ENCODE measurements at places on chromosomes 2 and 18.
A peak's percentile ranks its signal among the peaks of the same experiment; 100 is the strongest.

GRCh38 chr2:95056461-95057459 lies 31.3 kb downstream of the MAL start:
- no peak for DNase-seq

- DNase-seq = no peak
Measured at GRCh38 chr18:58612315-58613055, 16.4 kb downstream of the ALPK2 start.

- DNase-seq = no peak
Measured at GRCh38 chr18:34947711-34948125, 93.5 kb upstream of the MAPRE2 start.

GRCh38 chr2:159174759-159175158 lies 111.7 kb downstream of the WDSUB1 start:
- DNase-seq = no peak

GRCh38 chr2:65710779-65711295 lies 278.4 kb upstream of the SPRED2 start:
- no peak for DNase-seq

DNA sequence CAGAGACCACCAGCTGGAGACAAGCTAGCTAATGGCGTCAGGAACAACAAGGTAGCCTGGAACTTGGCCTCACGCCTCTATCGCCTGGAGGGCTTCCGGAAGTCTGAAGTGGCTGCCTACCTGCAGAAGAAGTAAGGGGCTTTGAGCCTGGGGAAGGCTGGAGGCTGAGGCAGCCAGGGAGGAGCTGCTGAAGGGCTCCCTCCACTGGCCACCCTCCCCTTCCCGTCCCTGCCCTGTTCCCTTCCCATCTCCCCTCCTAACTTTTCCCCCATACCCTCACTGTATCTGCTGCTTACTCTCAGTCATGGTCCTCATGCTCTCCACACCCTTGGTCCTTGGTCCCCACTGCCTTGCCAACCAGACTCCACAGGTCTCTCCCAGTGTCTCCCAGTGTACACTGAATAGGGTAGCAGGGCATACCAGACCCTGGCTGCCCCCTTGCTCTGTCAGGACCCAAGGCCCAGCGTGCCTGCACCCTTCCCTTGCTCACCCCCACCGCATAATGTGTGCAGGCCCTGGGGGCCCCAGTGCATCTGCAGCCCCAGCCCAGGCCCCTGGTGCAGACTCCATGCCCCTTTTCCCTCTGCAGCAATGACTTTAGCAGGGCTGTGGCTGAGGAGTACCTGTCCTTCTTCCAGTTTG lies 18.8 kb downstream of the PSD4 start:
- DNase-seq = no peak

- DNase-seq = no peak
Measured at GRCh38 chr2:231280846-231281245, 82.4 kb downstream of the ARMC9 start.

- no peak for DNase-seq
Measured at GRCh38 chr2:85468704-85469349, 50.3 kb downstream of the SH2D6 start.

- no peak for DNase-seq
Measured at GRCh38 chr2:238254095-238254723, 14.4 kb upstream of the HES6 start.

DNA sequence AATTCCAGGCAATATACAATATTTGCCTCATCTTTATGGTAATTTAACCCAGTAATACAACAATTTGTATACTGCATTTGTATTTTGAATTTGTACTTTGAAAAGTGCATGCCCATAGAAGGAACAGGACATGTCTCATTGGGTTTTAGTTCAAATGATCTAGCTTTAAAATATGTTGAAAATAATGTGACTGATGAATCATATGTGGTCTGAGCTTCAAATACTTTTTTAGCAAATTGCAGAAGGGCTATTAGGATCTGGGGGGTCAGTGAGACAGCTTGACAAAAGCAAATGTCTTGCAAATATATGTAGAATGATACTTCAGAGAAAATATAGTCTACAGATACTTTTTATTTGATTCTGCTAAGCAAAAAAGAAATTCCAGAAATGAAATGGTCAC lies 248.9 kb downstream of the DCC start:
- DNase-seq = no peak

DNA sequence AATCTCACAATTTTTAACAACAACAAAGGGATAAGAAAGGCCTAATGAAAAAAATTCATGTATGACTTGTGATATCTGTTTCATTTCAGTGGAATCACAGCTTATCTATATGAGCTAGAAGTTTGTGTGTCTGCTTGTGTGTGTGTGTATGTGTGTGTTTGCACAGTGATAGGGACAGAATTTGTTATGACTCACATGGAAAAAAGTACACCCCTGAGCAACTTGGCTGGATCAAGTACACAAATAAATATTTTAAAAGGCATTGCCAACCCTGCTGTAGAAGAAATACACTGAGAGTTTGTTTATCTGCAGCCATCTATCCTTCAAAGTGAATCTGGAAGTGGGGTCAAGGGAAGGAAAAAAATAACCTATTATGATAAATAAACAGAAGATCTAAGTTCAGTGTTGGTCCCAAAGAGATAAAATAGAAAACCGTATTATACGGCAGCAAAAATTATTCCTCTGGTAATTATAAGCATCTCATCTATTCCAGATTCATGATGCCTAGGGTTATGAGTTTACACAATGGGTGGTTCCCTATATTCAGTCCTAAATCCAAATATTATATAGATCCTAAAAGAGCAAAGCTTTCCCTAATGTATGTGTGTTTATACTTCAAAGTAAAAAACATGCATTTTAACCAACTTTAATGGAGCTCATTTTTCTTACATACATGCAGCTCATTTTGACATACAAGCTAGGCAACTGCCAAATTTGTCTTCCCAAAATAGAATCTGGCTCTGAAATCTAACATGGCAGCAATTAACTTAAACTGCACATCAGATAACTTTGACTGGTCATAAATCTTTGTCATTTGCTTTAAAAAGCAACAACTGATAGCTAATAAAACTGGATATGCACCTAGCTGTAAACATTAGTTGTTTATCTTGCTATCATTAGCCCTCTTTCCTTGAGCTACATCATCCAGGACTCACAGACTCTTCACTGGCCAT lies 420.6 kb downstream of the IRS1 start:
- no peak for DNase-seq

DNA sequence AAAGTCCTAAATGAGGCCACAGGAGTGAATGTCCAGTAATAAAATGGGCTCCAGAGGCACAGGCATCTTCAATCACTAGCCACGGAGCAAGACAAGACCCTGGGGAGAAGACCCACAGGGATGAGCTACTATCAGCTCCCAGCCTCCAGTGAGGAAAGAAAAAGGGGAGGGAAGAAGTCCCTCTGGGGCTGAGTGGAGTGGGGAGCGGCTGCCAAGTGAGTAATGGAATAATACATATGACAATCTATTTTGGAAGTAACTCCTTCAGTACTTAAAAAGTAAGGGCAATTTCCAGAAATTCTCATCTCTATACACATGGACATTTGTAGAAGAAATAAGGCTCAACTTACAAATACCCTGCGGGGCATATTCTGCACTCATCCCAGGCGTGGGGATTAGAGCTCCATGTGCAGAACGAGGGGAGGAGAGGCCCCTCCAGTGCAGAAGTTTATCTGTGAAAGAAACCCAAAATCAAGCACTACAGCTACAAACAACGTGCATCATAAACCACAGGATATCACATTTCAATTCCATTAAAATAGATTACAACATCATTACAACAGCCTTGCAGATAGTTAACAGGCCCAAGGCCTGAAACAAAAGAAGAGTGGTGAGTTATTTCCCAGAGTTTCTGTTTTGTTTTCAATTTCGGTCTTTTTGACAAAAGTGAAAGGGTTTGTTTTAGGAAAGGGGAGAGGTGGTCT lies 84.9 kb downstream of the BCL11A start:
- DNase-seq = no peak

- no peak for DNase-seq
Measured at GRCh38 chr18:60277855-60278480, 94.6 kb downstream of the MC4R start.

- no peak for DNase-seq
Measured at GRCh38 chr2:23522726-23523372, 137.9 kb downstream of the KLHL29 start.

GRCh38 chr2:88690591-88691338 lies 708 bp upstream of the RPIA start:
- peak; percentile 40 for DNase-seq

GRCh38 chr18:65752625-65753325 lies 2.0 kb downstream of the CDH7 start:
- DNase-seq = no peak

GRCh38 chr2:207483477-207483876 lies 46.3 kb upstream of the CREB1 start:
- no peak for DNase-seq

GRCh38 chr2:229825476-229825875 lies 96.3 kb downstream of the TRIP12 start:
- no peak for DNase-seq

- DNase-seq = no peak
Measured at GRCh38 chr2:46134531-46135227, 162.5 kb upstream of the EPAS1 start.

GRCh38 chr2:157420771-157421323 lies 23.0 kb downstream of the CYTIP start:
- DNase-seq = no peak

GRCh38 chr2:3488855-3489763 lies 30.2 kb downstream of the ADI1 start:
- DNase-seq = no peak

- DNase-seq = no peak
Measured at GRCh38 chr2:155035308-155035707, 336.8 kb downstream of the KCNJ3 start.

DNA sequence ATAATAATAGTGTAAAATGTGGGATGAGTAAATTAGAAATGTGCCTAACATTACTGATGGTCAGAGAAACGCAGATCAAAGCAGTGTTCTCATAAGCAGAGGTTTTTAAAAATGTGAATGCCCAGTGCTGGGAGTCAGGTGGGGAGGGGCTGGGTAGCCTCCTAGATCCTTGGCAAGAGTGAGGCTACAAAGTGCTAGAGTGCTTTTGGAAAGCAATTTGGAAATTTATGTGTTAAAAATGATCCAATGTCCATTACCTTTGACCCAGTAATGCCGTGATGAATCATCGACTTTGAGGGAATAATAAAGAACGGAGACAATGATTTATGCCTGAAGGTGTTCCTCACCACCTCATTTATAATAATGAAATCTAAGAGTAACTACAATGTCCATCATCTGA lies 44.9 kb upstream of the TWIST2 start:
- DNase-seq = no peak

DNA sequence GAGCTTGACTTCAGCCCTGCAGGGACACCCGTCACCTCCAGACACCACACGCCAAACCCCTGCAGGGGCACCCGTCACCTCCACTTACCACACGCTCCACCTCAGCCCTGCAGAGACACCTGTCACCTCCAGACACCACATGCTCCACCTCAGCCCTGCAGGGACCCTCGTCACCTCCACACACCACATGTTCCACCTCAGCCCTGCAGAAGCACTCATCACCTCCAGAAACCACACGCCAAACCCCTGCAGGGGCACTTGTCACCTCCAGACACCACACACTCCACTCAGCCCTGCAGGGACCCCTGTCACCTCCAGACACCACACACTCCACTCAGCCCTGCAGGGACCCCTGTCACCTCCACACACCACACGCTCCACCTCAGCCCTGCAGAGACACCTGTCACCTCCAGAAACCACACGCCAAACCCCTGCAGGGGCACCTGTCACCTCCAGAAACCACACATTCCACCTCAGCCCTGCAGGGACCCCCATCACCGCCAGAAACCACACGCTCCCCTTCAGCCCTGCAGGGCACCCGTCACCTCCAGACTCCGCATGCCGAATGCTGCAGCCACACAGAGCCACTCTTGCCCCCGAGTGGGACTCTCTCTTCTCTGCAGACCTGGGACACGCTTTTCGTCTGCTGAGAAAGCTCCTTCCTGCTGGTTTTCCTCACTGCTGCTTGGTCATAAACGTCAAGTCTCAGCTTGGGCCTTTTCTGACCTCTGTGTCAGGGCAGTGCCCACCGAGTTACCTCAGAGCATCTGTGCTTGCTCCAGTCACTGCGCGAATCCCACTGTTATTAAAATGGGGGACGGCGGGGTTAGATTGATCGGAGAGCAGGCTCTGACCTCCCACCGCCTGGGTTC lies 77.5 kb upstream of the SALL3 start:
- DNase-seq = no peak

GRCh38 chr18:64110692-64111480 lies 38.0 kb downstream of the LINC00305 start:
- DNase-seq = no peak

DNA sequence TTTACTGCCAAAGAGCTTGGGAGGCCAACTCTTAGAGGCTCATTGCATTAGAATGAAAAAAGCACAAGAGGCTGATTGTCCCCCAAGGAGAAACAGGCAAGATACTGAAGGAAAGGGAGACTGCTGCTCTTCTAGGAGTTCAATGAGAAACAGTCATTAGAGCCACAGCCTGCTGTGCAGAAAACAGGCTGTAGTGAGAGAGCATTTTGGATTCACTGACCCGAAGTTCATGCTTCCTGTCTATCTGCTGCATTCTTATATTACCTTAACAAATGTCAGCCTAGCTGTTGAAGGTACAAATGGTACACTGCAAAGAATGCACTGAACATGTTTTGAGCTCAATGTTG lies 423.3 kb downstream of the SETBP1 start:
- DNase-seq = no peak

GRCh38 chr18:29874519-29875098 lies 1167.9 kb downstream of the DSC3 start:
- no peak for DNase-seq

DNA sequence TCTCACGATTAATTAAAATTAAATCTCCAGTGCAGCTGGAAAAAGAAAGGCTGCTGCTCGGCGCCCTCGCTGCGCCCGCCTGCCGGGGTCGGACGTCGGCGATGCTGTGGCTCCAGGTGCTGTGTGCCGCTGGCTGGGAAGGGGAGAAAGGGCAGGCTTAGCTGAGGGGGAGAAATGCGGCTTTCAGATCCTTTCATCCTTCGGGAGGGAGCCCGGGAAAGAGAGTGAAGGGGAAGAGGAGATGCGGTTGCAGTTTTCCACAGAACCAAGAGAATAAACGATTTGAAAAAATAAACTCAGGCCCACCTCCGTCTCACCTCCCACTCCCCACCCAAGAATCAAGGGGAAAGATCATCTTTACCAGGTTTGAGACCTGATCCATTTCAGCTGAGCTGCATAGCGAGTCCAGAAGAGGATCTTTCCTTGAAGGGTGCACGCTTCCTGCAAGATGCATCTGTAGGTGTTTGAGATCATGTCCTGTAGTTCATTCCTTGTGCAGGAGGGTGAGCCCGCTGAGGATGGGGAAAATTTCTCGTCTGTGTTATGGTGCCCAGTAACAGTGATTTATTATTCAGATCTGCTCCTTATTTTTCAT lies 495 bp downstream of the TMEM169 start:
- no peak for DNase-seq

- DNase-seq = no peak
Measured at GRCh38 chr18:63859781-63860475, 27.6 kb upstream of the SERPINB2 start.

Measured in stimulated activated CD4-positive, alpha-beta T cell treated with anti-CD3 and anti-CD28 coated beads, TNF-alpha, amount 100 ng/mL, for 48 hours (primary cell).